ENCODE measurements at places on chromosomes 11 and 22.

- DNase-seq: no peak
These were observed 60.8 kb upstream of the ADSL start for GRCh38 chr22:40285513-40285912.

DNA sequence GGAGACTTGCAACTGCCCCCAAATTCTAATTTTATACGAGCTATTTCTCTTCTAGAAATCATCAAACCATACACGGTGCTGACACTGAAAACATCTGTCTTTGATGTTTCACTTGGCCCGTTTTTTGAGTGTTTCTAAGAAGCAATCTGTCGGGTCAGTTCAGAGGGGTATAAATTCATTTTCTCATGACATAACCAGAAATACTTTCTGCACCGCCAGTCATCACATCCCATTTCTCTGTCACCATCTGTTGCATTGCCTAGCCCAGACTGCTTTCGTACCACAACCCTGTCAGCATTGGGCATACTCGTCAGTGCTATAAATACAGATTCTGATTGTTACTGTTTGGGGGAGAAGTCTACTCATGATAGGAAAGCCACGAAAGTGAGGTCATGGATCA lies 63.1 kb upstream of the CCDC90B start:
- no peak for DNase-seq

DNA sequence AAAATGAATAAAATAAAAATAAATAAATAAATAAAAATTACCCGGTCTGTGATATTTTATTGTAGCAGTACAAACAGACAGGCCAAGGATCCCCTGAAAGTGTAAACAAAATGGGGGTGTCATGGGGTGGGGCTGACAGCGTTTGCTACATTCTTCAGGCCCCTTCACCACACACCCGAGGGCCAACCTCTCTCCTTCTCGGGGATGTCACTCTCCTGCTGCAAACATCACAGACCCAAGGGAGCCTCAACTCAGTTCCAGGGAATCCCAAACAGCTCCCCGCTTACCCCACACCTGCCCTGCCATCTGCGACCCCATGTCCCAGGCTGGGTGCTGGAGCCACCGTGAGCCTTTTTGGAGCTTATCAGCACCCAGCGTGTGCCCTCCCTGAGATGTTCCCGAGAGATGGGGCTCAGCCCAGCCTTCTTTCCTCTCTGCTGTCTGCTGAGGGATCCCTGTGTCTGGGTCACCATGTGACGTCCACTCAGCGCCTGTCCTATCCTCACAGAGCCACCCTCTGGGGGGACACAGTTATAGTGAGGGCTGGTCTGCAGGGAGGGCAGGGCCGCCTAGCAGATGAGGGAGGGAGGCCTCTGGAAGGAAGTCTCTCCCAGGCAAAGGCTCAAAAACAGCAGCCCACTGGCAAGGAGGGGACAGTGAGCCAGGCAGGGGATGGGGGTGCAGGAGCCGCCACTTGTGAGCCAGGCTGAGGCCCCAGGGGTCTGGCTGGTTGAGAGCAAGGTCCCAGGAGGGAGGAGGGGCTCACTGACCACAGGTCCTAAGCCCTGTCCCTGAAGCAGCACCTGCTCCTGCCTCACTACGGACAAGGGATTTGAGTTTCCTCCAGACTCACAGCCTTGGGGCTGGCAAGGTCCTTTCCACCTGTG lies 1041.6 kb downstream of the BRD1 start:
- no peak for DNase-seq

- DNase-seq: no peak
These were observed 94.6 kb upstream of the NARS2 start for GRCh38 chr11:78669249-78669648.

- no peak for DNase-seq
These were observed 12.5 kb downstream of the FLRT1 start for GRCh38 chr11:64048042-64048854.

GRCh38 chr11:61694946-61695706 lies 14.9 kb downstream of the DAGLA start:
- DNase-seq: no peak

DNA sequence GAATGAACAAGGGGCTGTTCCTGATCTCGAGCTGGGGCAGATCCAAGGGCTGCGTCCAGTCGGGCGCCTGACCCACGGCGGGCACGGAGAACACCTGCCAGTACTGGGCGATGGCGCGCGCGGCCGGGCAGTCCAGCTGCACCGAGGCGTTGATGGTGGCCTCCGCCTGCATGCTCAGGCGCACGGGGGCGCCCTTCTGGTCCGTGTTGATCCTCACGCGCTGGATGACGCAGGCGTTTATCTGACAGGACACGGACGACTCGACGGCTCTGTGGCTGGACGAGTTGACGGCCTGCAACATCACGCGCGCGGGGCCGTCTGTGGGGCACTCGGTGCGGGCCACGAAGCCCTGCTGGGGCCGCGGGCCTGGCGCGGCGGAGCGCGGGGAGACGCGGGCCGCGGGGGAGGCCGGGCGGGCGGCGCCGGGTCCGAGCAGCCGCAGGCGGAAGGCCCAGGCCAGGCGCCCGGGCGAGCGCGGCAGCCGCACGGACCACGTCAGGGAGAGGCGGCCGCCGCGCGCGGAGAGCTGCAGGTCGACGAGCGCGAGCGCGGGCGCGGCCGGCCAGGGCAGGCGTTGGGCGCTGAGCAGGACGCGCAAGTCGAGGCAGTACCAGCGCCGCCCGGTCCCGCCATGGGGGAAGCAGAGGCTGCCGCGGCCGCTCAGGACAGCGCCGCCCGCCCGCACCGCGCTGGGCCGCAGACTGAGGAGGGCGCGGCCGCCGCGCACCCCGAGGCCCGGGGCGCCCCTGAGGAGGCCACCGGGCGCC lies 511 bp downstream of the PKDREJ start:
- DNase-seq: no peak

DNA sequence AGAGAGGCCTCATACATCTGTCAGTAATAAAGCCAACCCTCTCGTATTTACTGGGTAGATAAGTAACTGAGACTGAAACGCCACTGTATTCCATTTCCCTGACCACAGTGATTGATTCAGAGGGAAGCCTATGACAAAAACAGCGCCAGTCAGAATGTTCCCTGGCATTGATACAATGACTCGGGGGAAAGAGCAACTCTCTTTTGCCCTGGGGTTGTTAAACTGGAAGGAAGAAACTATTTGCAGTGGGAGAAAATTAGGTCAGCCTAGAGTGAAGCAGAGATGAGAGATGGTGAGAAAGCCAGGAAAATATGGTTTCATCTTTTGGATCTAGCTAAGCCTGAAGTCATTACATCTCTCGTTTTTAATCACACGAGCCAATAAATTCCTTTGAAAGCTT lies 48.6 kb upstream of the RBFOX2 start:
- no peak for DNase-seq

DNA sequence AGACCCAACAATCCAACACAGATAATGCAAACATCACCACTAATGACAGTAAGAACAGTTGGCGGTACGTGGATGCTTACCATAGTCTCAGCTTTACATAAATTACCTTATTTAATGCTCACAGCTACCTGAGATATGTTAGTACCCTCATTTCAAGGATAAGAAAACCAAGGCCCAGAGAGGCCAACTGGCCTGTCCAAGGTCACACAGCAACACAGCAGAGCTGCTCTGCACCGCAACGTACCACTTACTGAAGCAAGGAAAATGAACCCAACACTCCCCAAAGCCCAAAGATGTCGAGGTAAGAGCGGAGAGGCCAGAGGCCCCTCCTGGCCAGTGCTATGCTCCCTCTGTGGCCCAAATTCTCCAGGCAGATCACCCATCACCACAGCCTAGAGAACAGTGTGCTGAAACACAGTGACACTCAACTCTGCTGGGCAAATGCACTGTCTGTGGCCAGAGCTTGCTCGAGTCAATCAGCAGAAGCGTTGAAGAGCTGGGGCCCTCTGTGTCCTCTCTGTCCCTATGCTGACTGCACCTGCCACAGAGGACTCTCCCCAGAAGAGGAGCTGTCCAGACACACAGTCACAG lies 14.0 kb downstream of the SHANK2 start:
- no peak for DNase-seq

- no peak for DNase-seq
These were observed 156.4 kb downstream of the ATG16L2 start for GRCh38 chr11:72970557-72971118.

DNA sequence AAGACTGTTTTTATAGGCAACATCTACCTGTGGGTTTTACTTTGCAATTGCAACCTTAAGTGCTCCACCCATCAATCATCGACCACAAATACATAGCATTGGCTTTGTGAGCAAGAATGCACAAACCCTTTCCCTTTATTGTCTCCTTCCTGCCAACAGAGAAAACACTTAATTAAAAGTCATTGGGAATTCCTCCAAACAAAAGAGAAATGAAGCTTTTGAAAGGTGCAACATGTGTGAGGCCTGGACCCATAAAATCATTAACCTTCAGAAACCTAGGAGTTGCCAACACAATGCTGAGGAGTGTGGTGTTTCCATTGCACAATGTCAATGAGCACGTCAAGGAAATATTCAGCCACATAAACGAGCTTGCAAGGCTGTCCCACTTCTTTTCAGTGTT lies 223.2 kb downstream of the BLID start:
- no peak for DNase-seq

DNA sequence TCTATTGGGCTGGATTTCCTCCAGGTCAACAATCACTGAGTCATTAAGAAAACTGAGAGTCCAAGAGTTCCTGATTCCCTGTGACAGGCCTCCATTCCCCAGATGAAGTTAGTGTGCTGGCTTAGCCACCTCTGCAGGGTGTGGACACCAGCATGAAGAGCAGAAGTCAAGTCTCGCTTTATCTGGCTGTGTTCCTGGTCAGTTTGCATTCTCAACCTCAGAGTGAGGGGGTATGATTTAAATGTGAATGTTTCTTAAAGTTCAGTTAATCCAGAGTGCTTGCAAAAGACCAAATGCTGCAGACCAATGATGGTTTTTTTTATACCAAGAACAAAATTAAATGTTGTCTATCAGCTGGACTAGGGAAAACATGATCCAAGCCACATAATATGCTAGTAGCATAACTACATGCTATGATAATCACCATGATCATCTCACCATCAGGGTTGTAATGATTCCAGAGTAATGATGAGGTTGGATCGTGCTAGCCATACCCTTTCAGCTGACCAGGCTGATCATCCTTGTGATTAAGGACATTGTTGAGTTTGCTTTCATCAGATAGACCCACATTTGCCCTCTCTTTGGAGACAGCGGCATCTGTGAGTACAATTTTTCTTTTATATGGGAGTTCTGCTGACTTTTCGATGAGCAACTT lies 145.8 kb upstream of the ARHGAP20 start:
- DNase-seq: no peak

GRCh38 chr11:69201764-69202370 lies 46.1 kb downstream of the SMIM38 start:
- no peak for DNase-seq

DNA sequence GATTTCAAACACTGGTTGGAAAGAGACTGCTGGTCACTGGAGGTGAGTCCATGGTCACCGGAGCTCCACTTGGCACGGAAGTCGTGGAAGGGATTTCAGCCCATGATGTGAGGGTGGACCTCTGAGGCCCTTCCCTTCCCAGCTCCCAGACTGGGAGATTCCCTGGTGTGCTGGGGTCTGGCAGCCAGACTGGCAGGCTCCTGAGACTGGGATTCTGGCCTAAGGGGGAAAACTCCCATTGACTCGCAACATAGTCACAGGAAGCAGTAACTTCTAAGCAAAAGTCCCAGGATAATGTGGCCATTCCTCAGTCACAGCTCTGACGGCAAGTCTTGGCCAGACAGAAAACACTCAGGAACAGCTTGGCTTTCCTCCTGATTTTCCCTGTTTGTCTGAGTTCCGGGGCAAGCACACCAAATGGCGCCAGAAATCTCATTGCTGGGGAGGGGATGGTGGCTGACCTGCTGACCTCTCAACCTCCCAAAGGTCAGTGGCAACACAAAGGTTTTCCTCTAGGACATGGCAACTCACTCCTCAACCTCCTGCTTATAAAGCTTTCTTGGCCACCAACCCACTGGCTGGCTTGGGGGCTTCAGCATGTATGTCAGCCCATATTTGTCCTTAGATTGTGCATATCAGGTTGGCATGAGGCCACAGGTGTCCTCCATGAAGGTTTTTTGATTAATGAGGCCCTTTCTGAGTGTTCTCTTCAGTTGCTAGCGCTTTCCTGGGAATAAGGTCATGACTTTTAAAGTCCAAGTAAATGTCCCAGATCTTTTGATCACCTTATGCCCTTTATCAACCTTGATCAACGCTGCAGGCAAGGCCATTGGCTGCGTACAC lies 99.5 kb downstream of the CCDC81 start:
- no peak for DNase-seq

GRCh38 chr22:46122980-46123693 lies 27.2 kb upstream of the PPARA start:
- no peak for DNase-seq

All from NCI-H1105 treated with DMSO at 0.1 percent for 48 hours (cell line).